MG63 (cell line): ENCODE measurements at places on chromosomes 2 and 18.

DNA sequence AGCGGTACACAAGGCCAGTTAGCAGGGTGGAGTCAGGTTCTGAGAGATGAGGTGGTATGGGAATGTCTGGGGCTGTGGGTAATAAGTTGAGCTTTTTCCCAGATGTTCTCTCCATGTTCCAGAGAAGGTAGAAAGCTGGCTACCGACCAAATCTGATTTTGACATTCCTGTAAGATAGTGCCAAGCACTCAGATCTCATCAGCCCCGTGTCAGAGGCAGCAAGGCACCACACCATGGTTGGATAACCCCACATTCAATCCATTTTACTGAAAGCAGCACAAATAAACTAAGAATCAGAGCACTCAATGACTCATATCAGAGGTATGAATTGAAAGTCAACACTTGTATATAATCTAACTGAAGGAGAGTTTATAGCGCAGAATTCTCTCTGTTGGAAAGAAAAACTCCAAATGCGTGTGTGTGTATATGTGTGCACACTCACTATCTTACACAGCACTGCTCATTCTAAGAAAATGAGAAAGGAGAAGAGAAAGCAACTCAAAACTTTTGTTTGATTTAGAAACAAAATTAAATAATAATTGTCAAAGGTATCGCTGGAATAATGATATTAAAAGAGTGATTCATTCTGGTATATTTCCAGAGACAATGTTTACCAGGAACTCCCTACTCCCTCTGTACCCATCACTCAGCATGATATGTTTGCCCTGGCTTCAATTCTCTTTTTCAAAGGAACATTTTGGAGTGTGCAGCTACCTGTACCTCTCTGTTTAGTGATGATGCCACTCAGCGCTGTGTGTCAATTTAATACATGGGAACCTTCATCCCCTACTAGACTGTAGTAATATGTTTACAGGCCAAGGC lies 375.1 kb upstream of the ID2 start:
- peak; percentile 47 for DNase-seq

GRCh38 chr2:159194241-159194640 lies 92.3 kb downstream of the WDSUB1 start:
- DNase-seq: no peak

DNA sequence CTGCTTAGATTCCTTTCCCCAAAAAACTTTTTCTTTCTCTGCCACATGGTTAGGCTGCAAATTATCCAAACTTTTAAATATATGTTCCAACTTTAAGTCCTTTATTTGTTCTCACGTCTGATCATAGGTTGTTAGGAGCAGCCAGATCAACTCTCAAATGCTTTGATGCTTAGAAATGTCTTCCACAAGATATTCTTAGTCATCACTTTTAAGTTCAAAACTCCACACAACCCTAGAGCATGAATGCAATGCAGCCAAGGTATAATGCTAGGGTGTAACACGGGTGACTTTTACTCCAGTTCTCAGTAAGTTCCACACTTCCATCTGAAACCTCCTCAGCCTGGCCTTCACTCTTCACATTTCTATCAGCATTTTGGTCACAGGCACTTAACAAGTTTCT lies 987.5 kb downstream of the DCDC2C start:
- no peak for DNase-seq

- DNase-seq: no peak
Observed at GRCh38 chr2:113180131-113180946, 6.6 kb downstream of the PSD4 start.

DNA sequence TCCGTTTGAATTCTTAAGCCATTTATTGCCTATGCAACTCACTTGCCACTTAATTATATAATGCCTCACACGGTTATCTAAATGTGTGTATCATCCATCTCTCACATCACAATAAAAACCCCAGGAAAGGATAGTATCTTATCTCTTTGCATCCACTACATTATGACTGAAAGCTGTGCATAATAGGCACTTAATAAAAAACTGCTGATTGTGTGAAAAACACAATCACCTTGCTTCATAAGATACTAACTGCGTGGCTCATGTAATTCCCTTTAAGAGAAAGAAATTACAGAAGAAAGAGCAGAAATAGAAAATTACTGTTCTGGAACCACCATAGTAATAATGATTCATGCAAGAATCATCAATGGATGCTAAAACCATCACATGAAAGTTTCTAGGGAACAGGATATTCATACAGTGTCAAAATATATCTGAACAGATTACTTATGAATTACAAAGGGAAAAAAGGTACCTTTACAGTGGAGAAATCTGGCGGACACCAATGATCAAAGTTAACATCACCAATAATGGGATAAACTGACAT lies 29.3 kb downstream of the CUL3 start:
- no peak for DNase-seq

DNA sequence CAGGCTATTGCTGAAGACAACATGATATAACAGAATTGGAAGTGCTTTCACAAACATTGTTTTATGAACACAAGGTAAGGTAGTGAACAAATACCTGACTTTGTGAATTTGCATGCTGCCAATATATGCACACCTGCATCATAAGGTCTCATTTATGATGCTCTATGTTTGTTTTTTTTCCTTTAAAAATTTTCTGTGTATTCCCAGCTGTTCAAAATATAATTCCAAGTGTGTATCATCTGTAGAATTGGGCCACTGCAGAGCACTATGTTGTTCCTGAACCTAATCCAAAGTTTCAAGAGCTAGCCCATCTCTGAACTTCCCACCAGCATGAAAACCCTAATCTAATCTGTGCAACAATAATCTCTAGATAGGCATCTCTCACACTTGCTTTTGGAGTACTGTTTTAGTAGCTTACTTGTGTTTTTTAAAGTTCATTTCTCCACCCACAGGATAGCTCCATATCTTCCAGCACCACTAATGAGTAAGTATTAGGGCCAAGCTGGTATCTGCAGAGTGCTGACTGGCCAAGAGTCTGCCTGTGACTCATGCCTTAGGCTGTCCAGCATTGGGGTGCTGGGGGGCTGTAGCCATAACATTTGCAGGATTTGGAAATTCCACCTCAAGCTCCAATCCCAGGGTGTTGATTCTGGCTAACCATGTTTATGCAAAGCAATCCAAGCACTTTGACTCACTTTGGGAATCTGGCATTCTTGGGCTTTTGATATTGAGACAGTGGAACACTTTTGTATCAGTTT lies 208.2 kb upstream of the REV1 start:
- DNase-seq: peak; percentile 93

DNA sequence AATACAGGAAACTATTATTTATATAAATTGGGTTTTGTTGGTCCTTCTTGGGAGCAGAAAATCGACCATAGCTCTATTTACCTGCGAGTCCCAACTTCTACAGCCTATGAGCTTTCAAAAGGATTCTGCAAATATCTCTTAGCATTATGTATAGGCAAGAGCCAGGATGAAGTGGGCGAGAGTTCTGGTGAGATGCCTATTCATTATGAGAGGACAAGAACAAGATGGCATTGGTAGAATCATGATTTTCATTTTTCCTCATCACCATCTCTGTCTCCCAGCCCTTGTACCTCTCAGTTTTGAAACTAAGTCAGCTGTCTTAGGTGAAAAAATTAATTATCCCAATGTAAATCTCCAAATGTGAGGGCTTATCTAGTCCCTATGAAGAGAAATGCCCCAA lies 25.0 kb downstream of the WIPF1 start:
- DNase-seq: no peak

DNA sequence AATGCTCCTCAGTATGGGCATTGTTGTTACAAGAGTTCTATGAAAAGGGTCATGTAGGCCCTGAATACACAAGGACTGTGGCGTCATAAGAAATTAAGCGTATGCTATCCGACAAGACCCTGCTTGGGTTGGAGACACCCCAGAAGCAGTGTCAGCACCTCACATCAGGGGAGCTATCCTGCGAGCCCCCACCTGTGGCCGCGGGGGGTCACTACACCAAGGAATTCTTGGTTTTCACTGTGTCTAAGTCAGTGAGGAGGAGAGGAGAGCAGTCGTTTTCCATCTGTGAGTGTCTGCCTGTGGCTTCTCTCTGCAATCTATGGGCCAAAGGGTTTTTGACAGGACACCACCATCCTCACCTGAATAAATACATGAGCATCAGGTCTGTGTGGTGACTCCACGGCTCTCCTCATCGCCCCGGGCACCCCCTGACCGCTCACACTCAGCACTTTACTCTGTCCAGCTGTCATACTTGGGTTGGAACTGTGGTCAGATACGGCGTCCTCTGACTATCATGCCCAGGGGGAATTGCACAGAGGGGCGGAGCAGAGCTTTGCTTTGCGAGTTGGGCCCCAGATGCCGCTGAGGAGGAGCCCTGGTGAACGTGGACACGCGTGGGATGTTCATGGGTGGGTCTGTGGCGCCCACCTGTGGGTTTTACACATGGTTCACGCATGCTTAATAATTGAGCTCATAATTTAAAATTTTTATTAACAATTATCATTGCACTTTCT lies 235.5 kb downstream of the MYT1L start:
- DNase-seq: no peak

- no peak for DNase-seq
Observed at GRCh38 chr2:143550500-143550899, 421.3 kb downstream of the ARHGAP15 start.

GRCh38 chr2:161426922-161427663 lies 11.0 kb downstream of the TBR1 start:
- DNase-seq: no peak

DNA sequence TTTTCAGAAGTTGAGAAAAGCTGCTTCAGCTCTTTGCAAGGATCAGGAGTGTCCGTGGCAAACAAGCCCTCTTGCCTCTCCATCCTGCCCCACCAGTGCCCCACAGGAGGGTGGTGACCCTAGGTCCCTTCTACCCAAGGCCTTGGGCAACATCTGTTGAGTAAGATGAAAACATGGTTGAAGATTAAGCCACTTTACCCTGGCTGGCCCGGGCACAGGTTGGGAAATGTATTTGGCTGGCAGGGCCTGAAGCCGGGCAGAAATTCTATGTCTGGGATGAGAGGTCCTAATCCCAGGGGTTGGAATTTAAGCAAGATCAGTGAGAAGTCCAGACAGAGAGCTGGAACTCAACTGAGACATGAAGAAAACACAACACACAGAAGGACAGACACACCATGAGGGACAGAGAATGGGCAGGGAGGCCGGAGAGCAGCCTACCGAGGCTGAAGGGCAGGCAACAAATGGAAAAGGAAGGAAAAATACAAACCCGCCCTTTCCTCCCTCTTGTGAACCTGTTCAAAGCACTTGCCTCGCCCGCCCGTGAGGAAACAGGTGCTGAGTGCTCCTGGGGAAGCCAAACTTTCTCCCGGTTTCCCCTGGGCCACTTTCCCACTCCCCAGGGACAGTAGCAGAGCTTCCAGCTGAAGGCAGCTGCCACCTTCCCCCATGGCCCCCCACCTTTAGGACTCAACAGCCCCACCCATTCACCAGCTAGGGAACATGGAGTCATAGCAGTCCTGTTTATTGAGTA lies 86.1 kb downstream of the TNS1 start:
- no peak for DNase-seq

DNA sequence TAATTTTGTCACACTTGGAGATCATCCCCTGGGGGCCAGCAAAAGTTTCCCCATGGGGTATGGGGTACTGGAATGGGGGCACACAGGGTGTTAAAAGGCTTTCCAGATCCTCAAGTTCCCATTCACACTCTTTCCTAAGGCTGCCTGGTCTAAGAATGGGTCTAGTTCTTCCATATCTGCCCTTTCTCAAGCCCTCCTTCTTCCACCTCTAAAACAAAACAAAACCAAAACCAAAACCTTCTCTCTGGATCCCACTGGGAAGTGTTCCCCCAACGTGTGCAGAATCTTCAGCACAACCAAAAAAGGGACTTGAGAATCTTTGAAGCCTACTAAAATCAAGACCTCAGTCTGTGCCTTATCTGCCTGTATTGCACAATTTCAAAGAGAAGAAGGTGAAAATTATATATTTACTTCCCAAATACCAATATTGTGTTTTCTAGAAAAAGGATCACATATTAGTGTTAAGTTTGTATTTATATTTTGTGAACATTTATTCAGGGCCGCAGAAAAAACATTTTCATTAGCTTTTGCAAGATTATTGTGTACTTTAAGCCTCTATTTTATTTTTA lies 207.2 kb upstream of the TCF4 start:
- no peak for DNase-seq
